ENCODE measurements at places on chromosomes 3 and 15. TPM values are rescaled to one million over a fixed set of nuclear protein-coding genes. Genes with fewer than 3 reads are reported as not detected.

The TRH gene
- total RNA-seq: not detected

The RARRES1 gene
- total RNA-seq: 7.8 TPM

The HLTF gene
- 37.0 TPM for total RNA-seq

The LRRC31 gene
- total RNA-seq: 1.2 TPM

The DENND6A gene
- 26.7 TPM for total RNA-seq

The PIF1 gene
- 0.60 TPM for total RNA-seq

The PEX11A gene
- total RNA-seq: 11.6 TPM

The LRTM1 gene
- total RNA-seq: not detected

The HAPLN3 gene
- total RNA-seq: 4.7 TPM

The ISG20 gene
- total RNA-seq: 9.4 TPM

The PARP3 gene
- total RNA-seq: 49.8 TPM

The XCR1 gene
- not detected for total RNA-seq

The CCR5 gene
- not detected for total RNA-seq

The CD276 gene
- total RNA-seq: 82.1 TPM

The GOLGA6D gene
- total RNA-seq: not detected

The MAGI1 gene
- total RNA-seq: 30.5 TPM

The KNG1 gene
- total RNA-seq: not detected

The ITPKA gene
- 9.7 TPM for total RNA-seq

The ZNF621 gene
- total RNA-seq: 9.9 TPM

Measured in renal cortical epithelial cell (primary cell).